ENCODE measurements at places on chromosomes 2 and 18.

- no peak for DNase-seq
Measured at GRCh38 chr18:6868033-6868432, 138.5 kb downstream of the ARHGAP28 start.

DNA sequence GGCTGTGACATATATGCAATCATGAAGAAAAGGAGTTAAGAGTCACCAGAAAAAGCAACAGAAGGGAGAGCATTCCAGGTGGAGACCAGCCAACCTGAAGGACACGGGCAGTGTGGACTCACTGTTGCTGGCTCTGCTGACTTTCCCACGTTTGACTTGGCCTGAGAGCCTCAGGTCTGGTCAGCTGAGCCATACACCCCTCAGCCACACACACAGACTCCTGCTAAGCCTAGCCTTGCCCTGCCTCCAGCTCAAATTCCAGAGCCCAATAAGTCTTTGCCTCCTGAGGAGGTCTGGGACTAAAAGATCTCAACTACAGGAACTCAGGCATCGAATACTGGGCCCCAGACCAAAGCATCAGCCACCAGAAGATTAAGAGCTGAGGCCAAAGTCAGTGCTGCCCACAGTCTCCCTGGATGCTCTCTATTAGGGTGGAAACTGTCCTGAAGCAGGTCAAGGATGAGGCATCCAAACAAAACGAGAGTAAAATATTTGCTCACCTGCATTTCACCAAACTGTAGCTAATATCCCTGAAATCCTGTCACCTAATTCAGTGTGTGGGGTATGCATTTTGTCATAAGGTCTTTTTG is 23.3 kb downstream of the CACNB4 start:
- no peak for DNase-seq

GRCh38 chr2:8278709-8279354 is 403.0 kb upstream of the ID2 start:
- no peak for DNase-seq

DNA sequence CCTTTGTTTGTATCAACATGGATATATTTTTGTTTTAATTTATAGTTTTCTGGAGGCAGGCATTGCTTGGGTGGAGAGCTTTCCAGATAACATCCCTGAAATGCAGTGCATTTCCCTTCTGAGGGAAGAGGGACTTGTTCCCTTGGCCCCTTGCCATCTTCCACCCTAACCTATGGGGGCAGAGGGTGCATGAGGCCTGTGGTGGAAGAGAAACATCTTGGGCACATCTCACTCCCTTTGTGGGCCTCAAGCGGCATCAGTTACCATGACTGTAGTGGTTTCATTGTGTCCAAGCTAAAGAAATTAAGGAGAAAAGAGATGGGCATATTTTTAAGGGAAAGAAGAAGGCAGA is 5.3 kb upstream of the RPL37A start:
- DNase-seq: no peak
